ENCODE measurements at places on chromosomes 6 and 20.

- DNase-seq = no peak
These were observed 15.8 kb downstream of the ADNP start for GRCh38 chr20:50915424-50915823.

- DNase-seq = no peak
These were observed 22.2 kb downstream of the CARMIL1 start for GRCh38 chr6:25301362-25301761.

- DNase-seq = no peak
These were observed 14.3 kb downstream of the AK9 start for GRCh38 chr6:109676724-109677123.

DNA sequence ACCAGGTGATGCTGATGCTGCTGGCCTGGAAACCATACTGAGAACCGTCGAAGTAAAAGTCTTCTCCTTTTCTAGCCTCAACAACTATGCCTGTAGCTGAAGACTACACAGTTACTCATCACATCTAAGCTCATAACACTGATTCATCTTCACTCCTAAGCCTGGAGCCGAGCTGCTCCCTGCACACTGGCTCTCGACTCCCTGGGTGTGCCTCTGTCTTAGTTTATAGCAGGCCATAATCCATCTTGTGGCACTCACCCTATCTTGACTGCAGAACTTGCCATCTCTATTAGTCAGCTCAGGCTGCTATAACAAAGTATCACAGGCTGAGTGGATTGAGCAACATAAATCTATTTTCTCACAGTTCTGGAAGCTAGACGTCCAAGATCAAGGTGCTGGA is 191.0 kb downstream of the UNC5CL start:
- DNase-seq = no peak

DNA sequence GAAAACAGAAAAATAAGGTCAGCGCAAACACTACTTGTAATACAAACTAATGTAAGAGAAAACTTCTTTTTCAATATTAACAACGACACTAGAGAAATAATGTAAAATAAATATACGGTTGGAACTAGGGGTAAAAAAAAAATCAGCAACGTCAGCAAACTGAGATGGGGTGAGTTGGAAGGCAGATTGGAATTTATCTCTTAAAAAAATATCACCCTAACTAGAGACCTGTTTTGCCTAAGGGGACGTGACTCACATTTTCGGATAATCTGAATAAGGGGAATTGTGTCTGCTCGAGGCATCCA is 705 bp upstream of the UTRN start:
- no peak for DNase-seq

GRCh38 chr6:23414051-23414445 is 712.0 kb upstream of the NRSN1 start:
- DNase-seq = peak; percentile 21

GRCh38 chr20:39800111-39800510 is 838.0 kb downstream of the DHX35 start:
- DNase-seq = no peak

DNA sequence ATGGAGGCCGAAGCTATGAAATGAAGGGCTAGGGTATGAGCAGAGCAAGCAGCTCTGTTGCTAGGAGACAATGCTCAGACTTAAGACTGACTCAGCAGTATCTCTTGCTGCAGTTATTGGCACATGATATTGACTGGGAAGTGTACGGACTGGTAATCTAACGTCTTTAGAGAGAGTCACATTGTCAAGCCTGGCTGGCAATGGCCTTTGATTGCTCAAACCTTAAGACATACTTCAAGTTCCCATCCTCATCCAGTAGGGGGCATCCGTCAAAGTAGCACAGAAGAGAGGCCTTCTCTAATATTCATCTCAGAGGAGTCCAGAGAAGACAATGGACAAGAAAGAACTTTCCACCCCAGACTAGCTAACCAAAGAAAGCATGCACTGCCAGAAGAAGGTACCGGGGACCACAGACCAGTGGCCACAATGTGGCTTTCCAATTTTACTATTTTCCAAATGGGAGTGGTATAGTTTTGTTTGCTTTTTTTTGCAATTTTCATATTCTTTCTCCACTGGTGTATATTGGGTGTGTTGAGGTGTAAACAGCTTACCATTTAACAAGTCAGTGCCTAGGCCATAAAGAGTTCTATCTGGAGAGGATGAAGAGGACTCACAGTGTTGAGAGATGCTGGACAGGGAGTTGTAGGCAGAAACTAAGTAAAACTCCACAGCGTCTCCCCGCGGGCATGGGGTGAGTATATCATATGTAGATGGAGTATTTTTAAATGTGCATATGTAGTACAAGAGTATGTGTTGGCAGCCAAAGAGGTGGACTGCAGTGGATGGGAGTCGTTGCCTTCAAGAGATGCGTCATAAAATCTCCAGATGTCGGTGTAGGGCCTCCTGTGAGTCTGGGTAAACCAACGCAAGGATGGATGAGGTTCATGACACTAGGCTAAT is 36.7 kb downstream of the LRFN2 start:
- DNase-seq = peak; percentile 77

DNA sequence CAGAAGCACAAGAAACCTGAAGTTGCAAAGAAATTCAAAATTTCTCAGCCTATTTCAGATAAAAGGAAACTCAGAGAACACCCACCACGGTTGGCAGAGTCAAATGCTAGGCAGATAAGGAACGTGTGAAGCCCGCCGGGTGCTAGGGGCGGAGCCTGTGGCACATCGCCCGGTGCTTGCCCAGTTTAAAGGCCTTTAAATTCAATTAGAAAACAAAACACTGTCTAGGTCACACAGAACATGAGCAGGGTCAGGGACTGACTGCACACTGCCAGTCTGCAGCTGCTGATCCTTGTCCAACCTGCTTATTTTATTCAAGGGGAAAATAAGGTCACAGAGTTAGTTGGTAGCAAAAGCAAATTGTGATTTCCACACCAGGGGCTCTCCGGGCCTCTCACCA is 75.8 kb downstream of the PSMG4 start:
- DNase-seq = peak; percentile 90

DNA sequence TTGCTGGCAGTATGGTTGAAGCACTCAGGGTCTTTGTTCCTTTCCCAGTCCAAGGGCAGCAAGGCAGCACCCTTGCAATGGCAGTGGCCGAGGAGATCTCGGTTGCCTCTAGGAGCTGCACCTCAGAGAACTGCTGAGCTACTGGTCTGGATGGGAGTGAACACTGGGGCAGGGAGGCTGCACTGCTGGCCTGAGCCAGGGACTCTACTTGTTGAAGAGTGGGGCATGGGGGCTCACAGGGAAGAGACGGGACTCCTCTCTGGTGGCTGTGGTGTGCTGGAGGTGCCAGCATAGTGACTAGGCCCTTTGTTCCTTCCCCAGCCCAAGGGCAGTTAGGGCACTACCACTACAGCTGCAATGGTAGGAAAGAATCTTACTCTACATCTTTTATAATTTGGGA is 203.0 kb downstream of the ZDHHC14 start:
- DNase-seq = no peak

DNA sequence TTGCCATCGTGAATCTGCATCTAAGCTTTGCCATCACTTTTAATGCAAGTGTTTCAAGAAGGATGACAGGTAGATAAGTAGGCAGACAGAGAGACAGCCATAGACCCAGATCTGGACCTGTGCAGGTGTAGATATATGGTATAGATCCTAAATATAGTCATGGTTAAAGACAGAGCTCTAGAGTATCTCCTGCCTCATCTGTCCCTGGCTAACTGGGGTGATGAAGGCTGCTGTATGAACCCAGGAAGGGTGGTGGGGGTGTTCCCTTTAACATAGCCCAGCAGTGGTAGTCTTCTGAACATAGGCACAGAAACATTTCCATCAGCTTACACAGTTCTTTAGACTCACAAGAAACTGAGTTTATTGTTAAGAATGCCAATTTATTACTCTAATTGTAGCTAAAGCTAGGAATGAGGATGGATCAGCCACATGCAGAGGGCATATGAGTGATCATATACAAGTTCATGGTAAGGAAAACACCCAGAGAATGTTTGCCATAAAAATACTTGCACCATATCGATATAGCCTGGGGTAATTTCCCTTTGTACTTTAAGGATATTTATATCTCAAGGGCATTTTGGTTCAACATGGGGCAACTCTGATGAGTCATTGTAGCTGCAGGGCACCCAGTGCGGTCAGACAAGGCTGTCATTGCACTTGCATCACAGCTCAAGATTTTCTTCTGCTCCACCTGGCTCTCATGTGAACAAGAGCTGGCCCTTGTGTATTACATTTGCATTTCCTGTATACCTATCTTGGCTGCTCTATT is 587.2 kb downstream of the EPM2A start:
- DNase-seq = no peak

GRCh38 chr20:49948178-49948577 is 12.0 kb downstream of the RNF114 start:
- no peak for DNase-seq

GRCh38 chr6:51934098-51934497 is 153.3 kb downstream of the PKHD1 start:
- DNase-seq = peak; percentile 68

DNA sequence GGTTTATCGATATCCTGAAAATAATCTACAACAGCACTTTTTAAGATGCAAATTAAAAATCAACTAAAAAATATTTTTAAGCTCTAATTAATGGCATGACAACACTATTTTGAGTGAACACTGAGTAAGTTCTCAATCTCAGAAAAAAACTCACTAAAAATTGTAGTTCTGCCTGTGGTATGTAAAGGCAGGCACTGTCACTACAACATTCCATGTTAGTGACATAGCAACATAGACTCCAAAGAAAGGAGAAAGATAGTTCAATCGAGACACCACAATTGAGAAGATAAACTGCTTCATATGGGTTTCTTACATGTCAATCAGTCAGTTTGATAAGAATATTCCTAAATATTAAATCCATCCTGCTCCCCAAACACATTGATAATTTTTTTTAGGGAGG is 38.0 kb downstream of the COL12A1 start:
- DNase-seq = no peak

DNA sequence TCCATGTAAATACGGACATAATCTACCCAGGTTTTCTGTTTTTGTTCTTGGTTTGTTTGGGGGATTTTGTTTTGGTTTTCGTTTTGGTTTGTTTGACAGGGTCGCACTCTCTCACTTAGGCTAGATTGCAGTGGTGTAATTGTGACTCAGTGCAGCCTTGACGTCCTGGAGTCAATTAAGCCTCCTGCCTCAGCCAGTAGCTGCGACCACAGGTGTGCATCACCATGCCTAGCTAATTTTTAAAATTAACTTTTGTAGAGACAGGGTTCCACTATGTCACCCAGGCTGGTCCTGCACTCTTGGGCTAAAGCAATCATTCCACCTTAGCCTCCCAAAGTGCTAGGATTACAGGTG is 37.8 kb upstream of the EYA4 start:
- DNase-seq = no peak

DNA sequence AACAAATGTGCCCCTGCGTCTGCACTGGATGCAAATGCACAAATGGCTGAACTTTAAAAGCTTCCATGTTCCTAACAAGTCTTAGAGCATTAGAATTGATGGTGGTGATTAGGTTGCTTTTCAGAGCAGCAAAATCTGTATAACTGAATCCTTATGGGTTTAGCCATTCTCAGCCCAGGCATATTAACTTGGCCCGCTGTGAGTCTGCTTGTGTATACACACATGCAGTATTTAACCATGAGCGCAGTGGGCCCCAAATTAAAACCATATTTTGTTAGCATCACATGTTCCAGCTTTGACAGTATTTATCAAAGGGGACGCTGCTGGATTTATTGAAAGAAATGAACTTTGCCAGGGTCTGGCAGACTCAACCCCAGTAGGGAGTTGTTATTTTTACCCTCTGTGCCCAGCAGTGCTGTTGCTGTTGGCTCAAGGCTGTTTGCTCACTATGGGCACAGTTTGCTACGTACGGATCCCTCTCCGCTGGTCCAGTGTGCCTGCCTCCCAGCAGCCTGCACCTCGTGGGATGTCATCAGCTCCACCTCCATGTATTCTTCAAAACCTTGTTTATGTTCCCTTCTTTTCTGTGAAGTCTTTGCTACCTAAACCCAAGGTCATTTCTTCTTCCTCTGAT is 144.7 kb downstream of the QRSL1 start:
- DNase-seq = no peak

- DNase-seq = peak; percentile 36
These were observed 44.1 kb upstream of the SLC22A1 start for GRCh38 chr6:160077526-160077925.

DNA sequence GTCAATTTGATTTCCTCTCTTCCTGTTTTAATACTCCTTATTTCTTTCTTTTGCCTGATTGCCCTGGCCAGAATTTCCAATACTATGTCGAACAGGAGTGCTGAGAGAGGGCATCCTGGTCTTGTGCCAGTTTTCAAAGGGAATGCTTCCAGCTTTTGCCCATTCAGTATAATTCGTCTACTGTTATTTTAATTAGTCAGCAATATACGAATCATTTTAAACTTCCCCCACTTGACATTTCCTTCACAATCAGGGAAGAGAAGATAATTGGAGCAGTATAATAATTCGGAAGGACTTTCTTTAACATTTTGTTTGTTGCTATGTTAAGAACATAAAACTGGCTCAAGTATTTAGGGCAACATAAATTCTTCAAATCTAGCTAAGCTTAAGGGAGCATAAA is 860.3 kb upstream of the SLC35B3 start:
- DNase-seq = no peak

GRCh38 chr20:5393218-5393870 is 76.6 kb upstream of the PROKR2 start:
- DNase-seq = peak; percentile 99

- no peak for DNase-seq
These were observed 258 bp downstream of the PHF10 start for GRCh38 chr6:169723991-169724493.

DNA sequence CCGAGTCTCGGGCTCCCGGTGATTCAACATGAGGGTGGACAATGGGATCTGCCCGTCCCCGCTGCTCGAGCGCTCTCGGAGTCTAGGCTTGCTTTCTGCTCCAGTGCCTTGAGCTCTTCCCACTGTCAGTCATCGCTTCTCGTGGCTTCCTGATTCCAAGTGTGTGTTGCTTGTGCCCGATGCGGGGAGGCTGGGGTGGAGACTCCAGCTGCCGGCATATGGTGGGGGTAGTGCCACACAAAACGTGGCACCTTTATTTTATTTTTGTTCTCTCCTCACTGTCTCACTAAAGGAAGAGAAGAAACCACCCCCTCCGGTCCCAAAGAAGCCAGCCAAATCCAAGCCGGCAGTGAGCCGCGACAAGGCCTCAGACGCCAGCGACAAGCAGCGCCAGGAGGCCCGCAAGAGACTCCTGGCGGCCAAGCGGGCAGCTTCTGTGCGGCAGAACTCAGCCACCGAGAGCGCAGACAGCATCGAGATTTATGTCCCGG is 14.8 kb upstream of the MYL9 start:
- no peak for DNase-seq

GRCh38 chr6:143746202-143747119 is 68.7 kb downstream of the PHACTR2 start:
- DNase-seq = no peak

GRCh38 chr6:34248198-34248726 is 544 bp downstream of the SMIM29 start:
- peak; percentile 69 for DNase-seq

DNA sequence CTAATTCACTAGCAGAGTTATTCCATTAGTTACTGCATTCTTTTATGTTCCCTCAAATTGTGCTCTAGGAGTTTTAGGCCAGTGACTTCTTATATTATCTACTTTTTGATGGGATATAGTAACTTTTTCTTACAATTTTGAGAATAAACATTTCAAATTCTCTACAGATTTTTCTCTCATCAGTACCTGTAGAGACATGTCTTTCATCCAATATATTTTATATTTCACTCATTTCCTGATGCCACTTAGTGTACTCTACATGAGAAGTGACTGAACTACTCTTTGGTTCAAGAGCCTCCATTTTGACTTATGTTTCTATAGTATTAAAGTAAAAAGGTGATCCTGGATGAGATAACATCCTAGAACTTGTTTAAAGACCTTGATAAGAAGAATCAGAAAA is 108.5 kb downstream of the ELOVL4 start:
- no peak for DNase-seq

- no peak for DNase-seq
These were observed 49.0 kb upstream of the ASF1A start for GRCh38 chr6:118844915-118845314.
